ENCODE measurements at places on chromosomes 16 and 17. TPM values are rescaled to one million over a fixed set of nuclear protein-coding genes. Genes with fewer than 3 reads are reported as not detected.

- DNase-seq: peak; percentile 37
- H3K36me3 ChIP-seq: peaks cover 29% of the 10 kb centered on the region
- H3K4me3 ChIP-seq: peak overlapping the region; percentile 60
- H3K4me1 ChIP-seq: no peaks in the 10 kb centered on the region
These were observed 635 bp downstream of the WNK4 start for GRCh38 chr17:42780851-42781638.

- no peak overlapping the region for H3K27ac ChIP-seq
- H3K4me1 ChIP-seq: no peaks in the 10 kb centered on the region
- H3K36me3 ChIP-seq: peaks cover 40% of the 10 kb centered on the region
- H3K4me3 ChIP-seq: no peak overlapping the region
These were observed 5.6 kb upstream of the TMEM88 start for GRCh38 chr17:7849130-7849750.

GRCh38 chr17:47620503-47621245, 29.0 kb upstream of the KPNB1 start:
- no peak overlapping the region for H3K4me3 ChIP-seq
- no peaks in the 10 kb centered on the region for H3K27me3 ChIP-seq
- no peak overlapping the region for H3K27ac ChIP-seq
- no peaks in the 10 kb centered on the region for H3K4me1 ChIP-seq

DNA sequence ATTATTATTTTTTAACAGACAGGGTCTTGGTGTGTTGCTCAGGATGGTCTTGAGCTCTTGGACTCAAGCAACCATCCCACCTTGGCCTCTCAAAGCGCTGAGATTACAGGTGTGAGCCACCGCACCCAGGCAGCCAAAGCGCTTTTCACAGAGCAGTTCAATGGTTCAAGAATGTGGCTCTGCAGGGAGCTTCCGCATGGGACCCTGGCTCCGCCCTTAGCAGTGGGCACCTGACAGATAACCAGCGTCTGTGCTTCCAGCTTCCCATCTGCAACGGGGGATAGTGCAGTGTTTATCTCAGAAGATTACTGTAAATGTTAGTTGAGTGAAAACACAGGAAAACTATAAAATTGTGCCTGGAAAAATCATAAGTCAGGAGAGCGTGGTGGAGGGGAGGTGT, 99.4 kb downstream of the KCNJ12 start:
- H3K27ac ChIP-seq: no peak overlapping the region
- no peaks in the 10 kb centered on the region for H3K4me1 ChIP-seq
- DNase-seq: peak; percentile 68
- H3K36me3 ChIP-seq: peaks cover 4% of the 10 kb centered on the region

DNA sequence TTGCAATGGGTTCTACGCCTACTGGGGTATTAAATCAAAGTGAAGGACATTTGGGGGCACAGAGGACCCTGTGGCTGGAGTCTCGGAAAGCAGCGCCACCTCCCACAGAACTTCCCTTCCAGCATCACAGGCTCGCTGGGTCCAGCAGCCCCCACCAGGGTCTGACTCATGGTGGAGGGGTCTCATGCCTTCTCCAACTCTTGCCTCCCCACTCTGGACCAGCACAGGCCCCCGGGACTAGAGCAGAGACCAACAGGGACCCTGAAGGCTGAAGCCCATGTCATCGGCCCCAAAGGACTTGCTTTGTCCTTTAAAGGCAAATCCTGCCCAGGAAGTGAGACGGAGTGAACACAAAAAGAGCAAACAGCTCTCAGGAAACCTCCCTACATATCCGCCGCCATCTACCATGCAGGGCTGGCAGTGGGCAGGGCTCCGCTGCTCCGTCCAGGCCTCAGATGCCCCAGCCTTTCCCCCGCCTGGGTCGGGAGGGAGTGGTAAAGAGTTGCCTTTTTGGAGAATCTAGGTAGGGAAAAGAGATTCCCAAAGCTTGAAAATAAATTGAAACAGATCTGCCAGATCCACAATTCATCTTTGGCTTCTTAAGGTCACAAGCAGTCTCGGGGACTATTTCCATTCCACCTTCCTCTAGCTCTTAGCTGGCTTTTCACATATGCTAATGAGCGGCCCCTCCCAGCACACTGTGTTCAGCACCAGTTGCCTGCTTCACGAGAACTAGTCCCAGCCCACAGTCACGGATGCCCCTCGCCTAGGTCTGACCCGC, 2.1 kb upstream of the GPRC5C start:
- DNase-seq: peak; percentile 58
- no peak overlapping the region for H3K27ac ChIP-seq
- H3K4me3 ChIP-seq: peak overlapping the region; percentile 90
- no peaks in the 10 kb centered on the region for H3K27me3 ChIP-seq

GRCh38 chr17:41547921-41548843, 20.1 kb upstream of the KRT19 start:
- no peaks in the 10 kb centered on the region for H3K27me3 ChIP-seq
- H3K36me3 ChIP-seq: no peaks in the 10 kb centered on the region
- H3K4me1 ChIP-seq: no peaks in the 10 kb centered on the region
- H3K4me3 ChIP-seq: no peak overlapping the region
- no peak overlapping the region for H3K27ac ChIP-seq
- no peak for DNase-seq

GRCh38 chr17:45640141-45640850, 143.8 kb upstream of the CRHR1 start:
- no peak overlapping the region for H3K4me3 ChIP-seq
- no peaks in the 10 kb centered on the region for H3K27me3 ChIP-seq
- peaks cover 31% of the 10 kb centered on the region for H3K36me3 ChIP-seq
- no peak overlapping the region for H3K27ac ChIP-seq
- no peaks in the 10 kb centered on the region for H3K4me1 ChIP-seq

- DNase-seq: no peak
- peaks cover 13% of the 10 kb centered on the region for H3K4me1 ChIP-seq
- H3K27ac ChIP-seq: no peak overlapping the region
- H3K27me3 ChIP-seq: no peaks in the 10 kb centered on the region
- H3K4me3 ChIP-seq: no peak overlapping the region
- no peaks in the 10 kb centered on the region for H3K36me3 ChIP-seq
These were observed 192.6 kb downstream of the CPPED1 start for GRCh38 chr16:12611006-12611477.

- H3K4me1 ChIP-seq: no peaks in the 10 kb centered on the region
- H3K36me3 ChIP-seq: no peaks in the 10 kb centered on the region
- no peak overlapping the region for H3K27ac ChIP-seq
- no peak overlapping the region for H3K4me3 ChIP-seq
- DNase-seq: no peak
These were observed 15.6 kb downstream of the MOSMO start for GRCh38 chr16:22023505-22023904.

GRCh38 chr16:80167657-80168390, 373.0 kb upstream of the DYNLRB2 start:
- no peak for DNase-seq
- no peak overlapping the region for H3K27ac ChIP-seq
- no peaks in the 10 kb centered on the region for H3K36me3 ChIP-seq
- H3K4me3 ChIP-seq: no peak overlapping the region
- no peaks in the 10 kb centered on the region for H3K27me3 ChIP-seq

- no peaks in the 10 kb centered on the region for H3K36me3 ChIP-seq
- H3K4me1 ChIP-seq: no peaks in the 10 kb centered on the region
- no peak overlapping the region for H3K4me3 ChIP-seq
- H3K27me3 ChIP-seq: no peaks in the 10 kb centered on the region
These were observed 43.2 kb upstream of the SCNN1B start for GRCh38 chr16:23258919-23259237.

DNA sequence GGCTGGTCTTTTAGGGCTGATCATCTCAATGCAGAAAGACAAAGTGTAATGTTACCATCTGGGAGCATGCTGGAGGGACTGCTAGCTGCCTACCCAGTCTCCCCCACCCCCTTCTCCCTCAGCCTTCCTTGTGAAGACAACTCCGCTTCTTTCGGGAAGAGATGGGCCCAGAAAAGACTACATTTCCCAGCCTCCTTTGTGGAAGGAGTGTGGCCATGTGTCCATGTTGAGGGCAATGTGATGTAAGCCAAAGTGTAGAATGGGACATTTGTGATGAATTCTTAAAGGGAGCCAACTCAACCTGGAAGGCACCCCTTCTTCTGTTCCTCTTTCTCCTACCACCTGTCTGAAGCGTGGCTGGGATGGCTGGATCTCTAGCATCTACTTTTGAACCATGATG, 16.3 kb downstream of the ABCC12 start:
- no peak overlapping the region for H3K27ac ChIP-seq
- no peak for DNase-seq
- H3K4me3 ChIP-seq: no peak overlapping the region
- peaks cover 5% of the 10 kb centered on the region for H3K36me3 ChIP-seq
- no peaks in the 10 kb centered on the region for H3K4me1 ChIP-seq
- H3K27me3 ChIP-seq: no peaks in the 10 kb centered on the region

Gene ADAT1
- 54.2 TPM for total RNA-seq

Gene MINK1
- total RNA-seq: 68.8 TPM

Gene CPHXL2
- not detected for total RNA-seq

Gene CFAP97D1
- not detected for total RNA-seq

Gene KRTAP4-5
- not detected for total RNA-seq

Gene TIMP2
- 30.3 TPM for total RNA-seq

Gene PIRT
- total RNA-seq: not detected

Gene HOXB8
- not detected for total RNA-seq

Gene RDM1
- total RNA-seq: 9.0 TPM
